ENCODE measurements at places on chromosomes 1 and 21.

GRCh38 chr1:229619002-229619401 is 6.9 kb downstream of the TAF5L start:
- DNase-seq, result no peak

DNA sequence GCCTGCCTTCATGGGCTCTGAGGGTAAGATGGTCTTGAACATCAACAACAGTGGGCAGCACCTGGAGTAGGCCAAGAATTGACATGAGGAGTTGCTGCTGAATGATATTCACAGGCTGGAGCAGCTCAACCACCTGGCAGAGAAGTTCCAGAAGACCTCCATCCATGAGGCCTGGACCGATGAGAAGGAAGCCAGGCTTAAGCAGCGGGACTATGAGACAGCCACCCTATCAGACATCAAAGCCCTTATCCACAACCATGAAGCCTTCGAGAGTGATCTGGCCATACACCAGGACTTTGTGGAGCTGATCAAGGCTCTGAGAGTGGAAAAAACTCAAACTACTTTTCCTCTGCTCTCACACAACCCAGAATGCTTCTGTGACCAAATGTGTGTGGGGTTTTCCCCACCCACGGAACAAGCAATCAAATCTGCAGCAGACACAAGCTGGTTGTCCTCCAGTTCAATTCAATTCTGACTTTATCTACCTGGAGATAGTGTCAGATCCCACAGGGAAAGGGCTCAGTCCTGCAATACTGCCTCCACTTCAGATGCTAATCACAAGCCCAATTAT is 12.1 kb upstream of the EPHA10 start:
- no peak for DNase-seq

GRCh38 chr1:171784784-171785183 is 3.3 kb downstream of the METTL13 start:
- no peak for DNase-seq

DNA sequence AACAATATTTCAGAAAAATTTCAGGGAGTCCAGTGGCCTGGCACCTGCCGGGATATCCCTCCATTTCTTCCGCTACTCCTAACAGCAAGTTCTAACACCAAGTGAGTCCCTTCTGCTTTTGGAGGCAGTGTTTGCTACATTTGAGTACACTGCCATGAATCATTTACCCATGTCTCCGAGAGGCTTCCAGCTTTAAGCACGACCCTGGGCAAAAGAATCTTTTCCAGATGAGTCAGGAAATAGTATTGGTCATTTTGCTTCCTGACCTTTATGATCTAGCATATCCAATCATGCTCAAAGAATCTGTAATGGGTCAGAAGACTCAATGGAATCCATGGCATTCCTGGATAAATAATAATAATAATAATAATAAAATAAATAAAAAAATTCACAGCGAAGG is 60.7 kb upstream of the FMN2 start:
- DNase-seq, result no peak

- DNase-seq, result no peak
These were observed 17.0 kb downstream of the TNFRSF25 start for GRCh38 chr1:6448749-6449631.

GRCh38 chr1:228445490-228445842 is 28.8 kb upstream of the TRIM17 start:
- no peak for DNase-seq

All from Kasumi-1 (cell line).